ENCODE measurements at places on chromosomes 6 and 20.

- no peak for DNase-seq
Measured at GRCh38 chr6:32149092-32149755, 2.5 kb downstream of the PRRT1 start.

GRCh38 chr6:109314313-109314712 lies 68.0 kb downstream of the CD164 start:
- DNase-seq, result no peak

- DNase-seq, result no peak
Measured at GRCh38 chr6:52741872-52742271, 21.4 kb downstream of the GSTA2 start.

DNA sequence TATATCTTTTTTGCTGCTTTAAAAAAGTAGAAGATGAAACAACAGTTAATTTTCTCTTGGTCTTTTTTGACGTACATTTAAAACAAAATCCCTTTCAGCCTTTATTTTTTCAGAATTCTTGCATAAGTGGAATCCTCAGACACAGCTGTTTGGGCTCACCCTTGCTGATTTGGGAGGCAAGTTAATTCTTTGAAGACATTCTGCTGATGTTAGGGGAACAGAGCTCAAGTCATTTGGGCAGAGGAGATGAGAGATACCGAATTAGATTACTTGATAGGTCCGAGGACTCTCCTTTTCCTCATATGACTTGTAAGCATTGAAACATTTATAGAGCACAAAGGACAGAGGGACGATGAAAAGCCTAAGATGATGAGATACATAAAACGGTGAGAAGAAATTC lies 567.9 kb upstream of the CITED2 start:
- no peak for DNase-seq

DNA sequence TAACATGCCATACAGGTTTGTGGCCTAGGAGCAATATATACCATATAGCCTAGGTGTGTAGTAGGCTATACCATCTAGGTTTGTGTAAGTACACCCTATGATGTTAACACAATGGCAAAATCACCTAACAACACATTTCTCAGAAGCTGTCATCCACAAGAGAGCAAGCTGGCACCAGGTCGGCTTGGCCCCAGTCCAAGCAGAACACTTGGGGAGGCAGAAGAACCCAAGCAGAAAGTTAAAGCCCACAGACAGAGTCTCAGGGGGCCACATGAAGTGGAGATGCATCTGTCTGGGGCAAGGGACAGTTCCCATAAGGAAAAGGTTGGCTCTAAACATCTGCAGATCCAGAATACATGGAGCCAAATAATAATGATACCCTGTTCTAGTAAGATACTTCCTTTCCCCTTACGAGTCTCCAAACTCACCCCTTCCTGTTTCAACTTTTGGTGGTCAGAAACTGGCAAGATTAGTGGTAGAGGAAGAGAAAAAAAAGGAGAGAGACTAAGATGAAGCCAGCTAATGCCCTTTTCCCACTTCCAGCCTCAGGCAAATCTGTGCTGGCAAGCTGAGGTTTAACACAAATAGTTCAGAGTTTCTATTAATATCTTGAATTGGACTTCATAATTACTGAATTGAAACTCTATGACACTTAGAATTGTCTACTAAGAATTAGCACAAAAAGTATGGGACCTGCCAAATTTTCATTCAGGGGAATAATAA lies 29.5 kb downstream of the TCF21 start:
- no peak for DNase-seq

DNA sequence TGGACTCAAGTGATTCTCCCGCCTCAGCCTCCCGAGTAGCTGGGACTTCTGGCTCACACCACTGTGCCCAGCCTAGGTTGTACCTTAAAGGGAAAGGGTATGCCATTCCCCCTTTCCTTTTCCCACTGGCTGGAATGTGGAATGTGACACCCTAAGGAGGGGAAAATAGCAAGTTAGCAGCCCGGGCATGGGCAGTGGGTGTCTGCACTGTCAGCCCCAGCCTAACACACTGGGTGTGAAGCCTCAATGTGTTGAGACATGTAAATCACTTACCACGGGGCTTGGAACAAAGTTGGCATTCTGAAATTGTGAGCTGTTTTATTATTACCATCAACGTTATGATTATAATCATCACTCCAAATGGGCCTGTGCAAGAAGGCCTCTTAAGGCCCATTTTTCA lies 80.8 kb upstream of the PTPN1 start:
- DNase-seq, result no peak

GRCh38 chr6:35742842-35743241 lies 6.0 kb downstream of the ARMC12 start:
- DNase-seq, result no peak

DNA sequence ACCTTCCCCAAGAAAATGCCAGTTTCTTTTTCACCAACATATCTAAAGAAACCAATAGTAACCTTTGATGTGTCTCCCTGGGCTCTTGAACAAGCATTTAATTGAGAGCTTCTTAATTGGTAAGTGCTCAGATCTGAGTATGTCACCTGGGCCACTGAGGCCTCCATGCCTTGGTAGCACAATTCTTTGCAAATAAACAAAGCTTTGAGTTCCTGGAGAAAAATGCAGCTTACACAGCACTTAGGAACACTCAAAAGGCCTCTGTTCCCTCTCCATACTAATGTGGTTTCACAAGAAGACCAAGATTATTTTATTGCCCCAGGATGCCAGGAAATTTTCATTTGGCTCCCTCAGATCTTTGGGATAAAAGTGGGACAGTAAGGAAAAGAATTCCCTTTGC lies 217.6 kb upstream of the CEP162 start:
- DNase-seq, result no peak
